ENCODE measurements at places on chromosomes 12 and 14.

DNA sequence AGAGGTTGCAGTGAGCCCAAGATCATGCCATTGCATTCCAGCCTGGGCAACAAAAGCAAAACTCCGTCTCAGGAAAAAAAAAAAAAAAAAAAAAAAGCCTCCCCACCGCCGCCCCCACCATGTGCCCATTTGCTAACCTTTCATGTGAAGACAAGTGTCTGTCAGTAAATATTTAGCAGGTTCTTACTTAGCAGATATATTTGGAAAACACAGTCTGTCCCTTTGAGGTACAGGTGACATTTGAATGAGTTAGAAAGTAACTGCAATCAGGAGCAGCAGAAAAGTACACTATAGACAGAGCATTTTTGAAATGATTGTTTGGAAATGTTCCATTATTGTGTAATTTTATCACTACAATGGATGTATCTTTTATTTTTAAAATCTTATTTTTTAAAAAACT lies 119.7 kb downstream of the FGD4 start:
- no peak for DNase-seq

GRCh38 chr12:1102791-1103450 lies 111.9 kb downstream of the ERC1 start:
- no peak for DNase-seq

DNA sequence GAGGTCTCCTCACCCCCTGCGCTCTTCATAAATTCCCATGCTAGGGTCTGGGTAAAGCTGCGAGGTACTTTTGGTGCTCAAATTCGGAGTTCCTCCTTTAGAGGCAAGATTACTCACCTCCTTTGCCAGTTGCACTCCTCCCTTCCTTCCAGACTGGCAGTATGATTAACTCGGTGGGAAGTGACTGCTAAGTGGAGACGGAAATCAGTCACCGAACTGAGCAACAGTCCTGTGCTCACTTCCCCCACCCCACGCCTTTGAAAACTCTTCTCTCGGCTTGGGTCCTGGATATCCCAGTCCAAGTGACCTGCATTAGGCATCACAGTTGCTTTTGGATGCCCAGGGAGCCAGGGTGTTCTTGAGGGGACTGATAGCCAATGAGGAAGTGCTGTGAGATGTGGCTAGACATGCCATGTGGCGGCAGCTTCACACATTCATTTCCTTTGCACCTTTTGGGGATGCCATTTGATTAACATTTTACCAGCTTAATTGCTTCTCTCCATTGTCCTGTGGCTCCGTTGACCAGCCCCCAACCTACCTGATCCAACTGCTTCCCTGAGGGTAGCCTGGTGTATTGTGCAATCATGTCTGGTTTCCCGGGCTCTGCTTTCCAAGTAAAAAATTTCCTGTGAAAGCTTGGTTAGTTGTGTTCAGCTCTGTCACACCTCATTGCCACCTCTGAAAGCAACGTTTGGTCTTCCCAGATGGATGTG lies 840 bp downstream of the PNP start:
- DNase-seq: no peak

DNA sequence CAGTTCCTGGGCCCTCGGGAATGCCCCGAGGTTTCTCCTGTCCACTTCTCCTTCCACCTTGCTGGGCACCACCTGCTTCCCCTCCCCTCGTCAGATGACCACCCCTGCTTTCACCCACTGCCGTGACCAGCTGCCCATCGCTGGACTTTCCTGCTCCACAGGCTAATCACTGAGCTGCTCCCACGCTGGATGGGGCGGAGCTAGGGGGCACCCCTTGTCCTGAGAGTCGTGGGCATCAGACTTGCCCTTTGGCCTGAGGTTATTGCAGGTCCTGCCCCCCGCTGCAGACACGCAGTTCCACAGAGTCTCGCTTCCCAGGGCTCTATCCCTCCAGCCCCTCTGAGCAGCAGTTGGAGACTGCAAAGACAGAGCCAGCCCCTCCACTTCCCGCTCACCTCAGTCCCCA lies 427 bp downstream of the SLC6A12 start:
- DNase-seq: no peak

GRCh38 chr12:91327131-91327530 lies 144.5 kb upstream of the DCN start:
- no peak for DNase-seq

DNA sequence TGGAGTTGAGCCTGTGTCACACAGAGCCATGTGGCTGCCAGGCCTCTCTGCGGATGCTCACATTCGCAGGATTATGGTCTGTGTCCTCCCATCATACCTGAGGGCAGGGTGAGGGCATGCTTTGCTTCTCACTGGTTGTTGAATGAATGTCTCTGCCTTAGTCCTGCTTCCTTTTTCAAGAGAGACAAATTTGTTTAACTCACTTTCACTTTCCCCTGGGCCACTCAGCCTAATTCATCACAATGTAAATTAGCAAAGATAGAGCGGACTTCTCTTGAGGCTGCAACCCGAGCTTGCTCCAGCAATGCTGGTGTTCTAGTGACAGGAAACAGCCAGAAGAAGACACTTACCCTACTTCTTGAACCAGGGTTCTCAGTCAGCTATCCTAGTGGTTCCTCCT lies 35.5 kb upstream of the PAX9 start:
- no peak for DNase-seq

DNA sequence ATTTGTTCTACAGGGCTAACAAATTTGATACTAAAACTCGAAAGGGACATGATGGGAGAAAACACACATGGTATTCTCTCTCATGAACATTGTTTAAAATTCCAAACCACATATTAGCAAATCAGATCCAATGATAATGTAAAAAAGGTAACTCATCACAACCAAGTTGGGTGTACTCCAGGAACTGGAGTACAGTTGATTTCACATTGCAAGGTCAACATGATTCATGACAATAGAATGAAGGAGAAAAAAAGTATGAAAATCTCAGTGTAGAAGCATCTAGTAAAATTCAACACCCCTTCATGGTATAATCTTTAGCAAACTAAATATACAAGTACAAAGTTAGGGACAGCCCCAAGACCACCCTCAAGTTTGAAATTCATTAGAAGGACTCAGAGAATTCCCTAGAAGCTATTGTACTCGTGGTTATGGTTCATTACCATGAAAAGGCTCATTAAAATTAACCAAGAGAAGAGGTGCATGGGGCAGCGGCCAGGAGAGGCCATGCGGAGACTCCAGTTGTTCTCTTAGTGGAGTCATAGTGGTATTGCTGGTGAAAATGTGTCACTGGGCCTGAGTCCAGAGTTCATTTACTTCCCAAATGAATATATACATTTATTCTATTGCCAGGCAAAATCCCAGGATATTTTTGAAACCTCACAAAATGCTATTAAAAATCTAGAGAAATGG lies 3.1 kb upstream of the CDCA4 start:
- DNase-seq: no peak

GRCh38 chr12:30025317-30025716 lies 241.6 kb upstream of the TMTC1 start:
- DNase-seq: no peak

DNA sequence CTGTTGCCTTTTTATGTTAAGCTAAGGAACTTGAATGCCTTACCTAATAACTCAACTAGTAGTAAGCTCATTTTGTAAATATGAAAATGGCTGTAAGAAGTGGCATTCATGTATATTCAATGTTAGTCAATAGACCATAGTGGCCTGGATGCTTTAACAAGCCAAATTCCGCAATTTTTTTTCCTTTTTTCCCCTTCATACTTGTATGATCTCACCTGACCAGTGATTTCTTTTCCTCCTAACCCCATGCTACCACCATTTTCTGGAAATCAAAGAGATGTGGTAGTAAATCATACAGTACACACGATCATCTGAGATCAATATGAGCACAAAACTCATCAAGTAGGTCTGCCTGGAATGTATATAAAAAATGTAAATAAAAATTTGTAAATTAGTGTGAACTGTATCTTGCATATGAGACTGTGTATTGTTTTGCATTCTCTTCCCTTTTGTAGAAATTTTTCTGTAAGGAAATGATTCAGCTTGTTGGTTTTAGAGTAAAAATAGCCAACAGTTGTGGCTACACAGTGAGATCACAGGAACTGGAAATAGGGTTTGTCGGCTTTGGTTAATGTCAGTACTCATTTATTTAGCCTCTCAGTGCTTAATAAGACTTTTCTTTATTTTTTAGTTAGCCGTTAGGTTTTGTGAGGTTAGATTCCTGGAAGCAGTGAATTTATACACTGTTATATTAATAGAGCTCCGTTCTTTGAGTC lies 62.5 kb downstream of the ETNK1 start:
- no peak for DNase-seq

DNA sequence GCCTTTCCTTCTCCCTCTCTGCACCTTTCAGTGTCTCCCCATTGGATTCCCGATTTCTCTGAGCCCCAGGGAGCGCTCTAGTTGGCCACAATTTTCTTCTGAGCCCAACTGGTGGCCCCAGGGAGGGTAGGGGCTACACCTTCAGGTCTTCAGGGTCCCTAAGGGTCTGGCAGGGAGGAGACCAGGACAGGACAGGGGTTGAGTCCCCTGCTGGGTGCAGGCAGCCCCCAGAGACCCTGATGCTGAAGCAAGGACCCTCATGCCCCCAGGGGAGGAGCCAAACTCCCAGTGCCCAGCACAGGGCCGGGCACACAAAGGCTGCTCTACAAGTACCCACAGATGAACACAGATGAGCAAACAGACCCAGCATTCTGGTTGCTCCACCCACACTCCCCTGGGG lies 12.7 kb downstream of the FOXN4 start:
- DNase-seq: no peak

DNA sequence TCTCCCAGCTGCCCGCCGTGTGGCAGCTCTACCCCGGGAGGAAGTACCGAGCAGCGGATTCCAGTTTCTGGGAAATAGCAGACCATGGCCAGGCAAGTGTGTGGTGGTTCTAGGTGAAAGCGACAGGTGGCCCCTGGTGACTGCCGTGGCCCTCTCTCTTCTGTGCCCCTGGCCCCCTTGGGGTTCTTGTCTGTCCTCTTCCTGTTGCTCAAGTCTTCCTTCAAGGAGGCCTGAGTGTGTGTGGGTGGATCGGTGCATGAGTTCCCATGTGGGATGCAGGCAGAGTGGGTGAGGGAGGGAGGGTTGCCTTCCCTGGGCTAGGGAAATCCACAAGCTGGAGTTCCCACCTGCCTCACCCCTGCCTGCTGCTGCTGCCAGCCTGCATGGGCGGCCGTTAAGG lies 4.6 kb downstream of the TCL1B start:
- DNase-seq: no peak

DNA sequence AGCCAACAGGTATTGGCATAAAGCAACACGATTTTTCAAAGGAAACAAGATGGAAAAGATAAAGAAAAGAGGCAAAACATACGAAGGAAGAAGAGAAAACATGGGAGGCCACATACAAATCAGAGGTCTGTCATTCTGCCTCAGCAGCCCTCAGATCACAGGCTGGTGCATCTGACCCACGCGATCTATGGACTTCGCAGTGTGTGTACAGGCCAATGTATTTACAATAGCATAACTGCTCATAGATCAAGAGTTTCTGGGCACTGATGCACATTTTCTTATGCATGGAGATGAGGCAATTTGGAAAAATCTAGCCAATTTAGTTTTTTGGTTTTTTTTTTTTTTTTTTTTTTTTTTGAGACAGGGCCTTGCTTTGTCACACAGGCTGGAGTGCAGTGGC lies 245.4 kb downstream of the DUSP6 start:
- DNase-seq: no peak

DNA sequence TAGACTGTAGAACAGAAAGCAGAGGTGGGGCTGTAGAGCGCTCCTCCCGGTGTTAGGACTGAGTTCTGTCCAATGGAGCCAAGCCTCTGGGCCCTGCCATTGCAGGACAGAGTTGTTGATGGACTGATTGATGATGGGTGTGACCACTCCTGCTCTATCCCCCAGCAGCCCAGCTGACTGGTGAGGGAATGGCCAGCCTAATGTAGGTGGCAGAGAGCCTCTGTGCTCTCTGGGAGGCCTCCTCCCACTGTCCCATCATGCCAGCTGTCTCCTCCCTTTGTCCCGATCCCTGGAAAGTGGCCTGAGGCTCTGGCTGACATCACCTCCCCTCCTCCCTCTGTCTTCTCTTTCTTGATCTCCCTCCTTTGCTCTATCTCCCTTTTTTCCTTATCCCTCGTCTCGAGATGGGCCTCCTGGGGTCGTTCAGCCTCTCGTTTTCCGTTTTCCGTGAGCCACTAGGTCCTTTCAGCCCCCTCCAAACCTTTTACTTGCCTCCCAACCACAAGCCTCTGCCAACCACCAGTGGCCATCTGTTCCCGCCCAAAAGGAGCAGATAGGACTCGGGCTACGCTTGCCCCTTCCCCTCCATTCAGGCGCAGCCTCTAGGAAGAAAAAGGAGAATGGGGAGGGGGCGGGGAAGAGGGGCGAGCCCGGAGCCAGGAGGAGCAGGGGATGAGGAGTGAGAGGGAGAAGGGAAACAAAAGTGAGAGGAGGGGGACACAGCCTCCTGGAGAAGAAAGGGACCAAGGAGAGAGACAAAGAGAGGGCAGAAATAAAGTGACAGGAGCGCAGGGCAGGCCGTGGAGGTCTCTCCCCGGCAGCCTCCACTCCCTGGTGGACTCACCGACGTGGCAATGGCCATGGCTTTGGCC lies 572 bp downstream of the EFS start:
- no peak for DNase-seq

GRCh38 chr12:113831016-113831415 lies 135.1 kb downstream of the RBM19 start:
- DNase-seq: no peak

DNA sequence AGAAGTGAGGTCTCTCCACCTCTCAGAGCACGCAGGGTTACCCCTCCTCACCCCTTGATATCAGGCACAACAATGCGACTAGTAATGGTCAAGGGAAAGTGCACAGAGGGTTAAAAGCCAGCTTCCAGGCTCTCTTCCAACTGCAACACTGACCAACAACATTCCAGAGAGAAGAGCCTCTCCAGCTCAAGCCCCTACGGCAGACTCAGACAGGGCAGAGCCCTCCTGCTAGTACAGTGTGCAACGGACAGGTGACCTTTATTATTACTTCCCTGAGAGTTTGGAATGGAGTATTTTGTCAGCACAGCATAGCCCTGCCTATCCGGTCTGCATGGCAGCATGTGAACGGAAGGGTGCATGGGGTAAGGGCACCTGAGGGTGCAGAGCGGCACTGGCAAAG lies 73.0 kb downstream of the PTPN21 start:
- DNase-seq: no peak

- no peak for DNase-seq
Measured at GRCh38 chr14:79965896-79966295, 245.4 kb downstream of the DIO2 start.

GRCh38 chr12:123983822-123984485 lies 10.9 kb downstream of the ZNF664 start:
- DNase-seq: no peak

- no peak for DNase-seq
Measured at GRCh38 chr12:39157696-39158342, 252.4 kb upstream of the CPNE8 start.

GRCh38 chr12:124927201-124928094 lies 13.0 kb upstream of the UBC start:
- DNase-seq: peak; percentile 76

Data from stimulated activated CD4-positive, alpha-beta T cell treated with anti-CD3 and anti-CD28 coated beads, TNF-alpha, amount 100 ng/mL, for 1 hour (primary cell).